ENCODE measurements at places on chromosomes 4 and X.

DNA sequence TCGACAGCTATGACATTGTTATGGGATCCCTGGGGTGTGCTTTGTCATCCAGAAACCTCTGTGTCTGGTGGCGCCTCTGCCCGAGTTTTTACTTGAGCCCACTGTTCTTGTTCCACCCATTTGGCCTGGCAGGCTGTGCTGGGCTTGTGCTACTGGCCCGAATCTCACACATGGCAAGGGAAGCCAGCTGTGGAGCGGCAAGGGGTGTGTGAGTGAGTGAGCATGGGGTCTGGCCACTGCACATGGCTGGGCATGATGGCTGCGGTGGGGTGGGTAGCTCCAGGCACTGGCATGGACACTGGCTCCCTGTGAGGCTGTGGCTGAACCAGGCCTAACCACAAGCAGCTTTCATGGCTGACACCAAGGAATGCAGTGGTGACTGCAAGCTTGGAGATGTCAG, 89.2 kb downstream of the DACH2 start:
- no peak for DNase-seq

DNA sequence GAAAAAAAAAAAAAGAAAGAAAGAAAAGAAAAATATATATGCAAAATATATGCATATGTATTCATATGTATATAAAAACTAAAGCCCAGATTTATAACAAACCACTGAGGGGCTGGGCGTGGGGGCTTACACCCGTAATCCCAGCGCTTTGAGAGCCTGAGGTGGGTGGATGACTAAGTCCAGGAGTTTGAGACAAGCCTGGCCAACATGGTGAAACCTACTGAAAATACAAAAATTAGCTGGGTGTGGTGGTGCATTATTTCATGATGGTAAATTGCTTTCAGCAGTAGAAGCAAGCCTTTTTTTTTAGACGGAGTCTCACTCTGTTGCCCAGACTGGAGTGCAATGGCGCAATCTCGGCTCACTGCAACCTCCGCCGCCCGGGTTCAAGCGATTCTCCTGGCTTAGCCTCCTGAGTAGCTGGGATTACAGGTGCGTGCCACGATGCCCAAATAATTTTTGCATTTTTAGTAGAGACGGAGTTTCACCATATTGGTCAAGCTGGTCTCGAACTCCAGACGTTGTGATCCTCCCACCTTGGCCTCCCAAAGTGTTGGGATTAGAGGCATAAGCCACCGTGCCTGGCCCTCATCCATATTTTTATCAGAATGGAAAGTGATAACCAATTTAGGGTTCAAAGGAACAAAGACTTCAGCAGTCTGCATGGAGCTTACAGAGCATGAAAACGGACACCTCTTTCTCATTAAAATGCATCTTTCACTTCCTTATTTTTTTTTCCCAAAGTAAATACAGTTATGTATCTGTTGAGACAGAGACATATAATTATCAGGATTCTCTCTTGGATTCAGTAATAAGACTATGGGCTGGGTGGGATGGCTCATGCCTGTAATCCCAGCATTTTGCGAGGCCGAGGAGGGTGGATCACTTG, 27.7 kb upstream of the MOB1B start:
- no peak for DNase-seq

DNA sequence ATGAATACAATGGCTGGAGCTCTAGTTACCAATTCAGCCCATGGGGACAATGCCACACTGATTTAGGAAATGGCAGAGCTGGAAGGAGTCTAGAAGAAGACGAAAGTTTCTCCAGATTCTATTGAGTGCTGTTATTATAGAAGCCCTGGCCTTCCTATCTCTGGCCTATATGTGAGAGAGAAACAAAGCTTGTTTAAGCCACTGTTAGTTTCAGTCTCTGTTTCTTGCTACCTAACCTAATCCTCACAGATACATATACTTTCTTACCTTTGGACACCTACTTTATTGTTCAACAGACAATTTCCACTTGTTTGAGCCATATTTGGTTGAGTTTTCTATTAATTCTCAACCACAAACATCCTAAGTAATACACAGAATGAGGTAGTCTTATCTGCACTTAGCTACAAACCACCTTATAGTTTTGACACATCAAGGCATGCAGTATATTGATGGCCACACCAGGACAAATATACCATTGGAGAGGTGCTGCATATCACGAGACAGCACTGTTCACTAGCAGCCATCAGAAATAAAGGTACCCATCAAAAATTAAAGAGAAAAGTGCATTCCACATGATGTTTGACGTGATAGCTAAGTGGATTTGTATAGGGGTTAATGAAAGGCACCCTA, 190.2 kb downstream of the SMIM20 start:
- DNase-seq, result no peak

GRCh38 chrX:71618787-71619186, 476 bp upstream of the CXCR3 start:
- no peak for DNase-seq

DNA sequence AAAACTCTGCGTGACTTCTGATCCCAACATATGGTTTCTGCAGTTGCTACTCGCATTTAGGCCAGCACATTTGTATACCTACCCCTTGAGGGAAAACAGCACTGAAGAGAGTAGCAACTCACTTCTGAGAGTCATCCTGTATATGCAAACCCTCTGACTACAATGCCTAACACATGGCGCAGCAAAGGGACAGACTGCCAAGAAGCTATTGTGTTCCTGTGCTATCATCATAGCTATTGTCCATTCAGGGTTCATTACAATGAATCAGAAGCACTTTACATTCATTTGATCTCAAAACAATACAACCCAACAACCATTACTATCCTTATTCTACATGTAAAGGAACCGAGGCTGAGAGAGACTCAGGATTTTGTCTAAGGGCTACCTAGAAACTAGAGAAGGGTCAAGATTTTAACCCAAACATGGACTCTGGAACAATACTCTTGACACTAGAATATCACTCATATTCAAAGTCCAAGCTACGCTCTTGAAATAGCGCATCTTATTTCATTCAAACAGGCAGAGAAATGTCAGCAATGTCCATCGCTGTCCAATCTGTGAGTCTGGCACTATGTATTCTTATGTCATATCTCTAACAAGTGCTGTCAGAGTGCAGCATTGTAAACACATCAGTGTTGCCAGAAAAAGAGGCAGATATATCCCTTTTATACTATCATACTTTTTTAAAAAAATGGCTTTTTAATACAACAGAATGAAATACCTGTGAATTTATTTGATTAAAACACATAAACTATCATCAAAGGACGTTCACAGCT, 173.6 kb downstream of the CORIN start:
- no peak for DNase-seq

GRCh38 chr4:120809518-120809917, 113.0 kb downstream of the PRDM5 start:
- no peak for DNase-seq

All from NCI-H1694 (cell line).